ENCODE measurements at places on chromosomes 1 and 21.

DNA sequence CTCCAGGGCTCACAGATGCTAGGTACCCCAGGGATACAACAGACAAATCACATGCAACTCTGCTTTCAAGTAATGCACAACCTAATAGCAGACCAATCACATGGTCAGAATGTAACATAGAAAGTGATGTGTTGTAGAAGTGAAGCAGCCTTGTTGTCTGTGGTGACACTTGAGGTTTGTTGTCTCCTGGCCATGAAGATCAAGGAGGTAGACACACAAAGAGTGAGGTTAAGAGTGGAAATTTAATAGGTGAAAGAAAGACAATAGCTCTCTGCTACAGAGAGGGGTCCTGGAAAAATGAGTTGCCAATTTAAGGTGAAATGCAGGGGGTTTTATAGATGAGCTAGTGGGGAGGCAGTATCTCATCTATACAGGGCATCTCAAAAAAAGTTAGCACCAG lies 2.5 kb upstream of the TMEM9 start:
- DNase-seq = no peak

DNA sequence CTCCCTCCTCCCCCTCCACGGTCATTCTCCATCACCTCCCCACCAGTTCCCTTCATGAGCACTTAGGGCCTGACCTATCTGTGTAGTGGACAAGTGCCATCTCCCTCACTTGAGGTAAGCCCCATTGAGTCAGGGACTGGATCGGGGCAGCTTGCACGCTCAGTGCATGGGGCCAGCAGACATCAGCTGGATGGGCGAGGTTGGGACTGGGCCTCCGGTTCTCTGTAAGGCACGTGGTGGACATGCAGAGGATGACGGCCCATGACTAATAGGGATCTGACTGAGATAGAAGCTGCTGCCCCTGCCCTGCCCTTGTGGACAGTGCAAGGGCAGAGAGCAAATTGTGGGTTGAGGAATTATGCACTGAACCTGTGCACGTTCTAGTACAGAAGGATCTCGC lies 120.4 kb upstream of the C1orf174 start:
- no peak for DNase-seq

DNA sequence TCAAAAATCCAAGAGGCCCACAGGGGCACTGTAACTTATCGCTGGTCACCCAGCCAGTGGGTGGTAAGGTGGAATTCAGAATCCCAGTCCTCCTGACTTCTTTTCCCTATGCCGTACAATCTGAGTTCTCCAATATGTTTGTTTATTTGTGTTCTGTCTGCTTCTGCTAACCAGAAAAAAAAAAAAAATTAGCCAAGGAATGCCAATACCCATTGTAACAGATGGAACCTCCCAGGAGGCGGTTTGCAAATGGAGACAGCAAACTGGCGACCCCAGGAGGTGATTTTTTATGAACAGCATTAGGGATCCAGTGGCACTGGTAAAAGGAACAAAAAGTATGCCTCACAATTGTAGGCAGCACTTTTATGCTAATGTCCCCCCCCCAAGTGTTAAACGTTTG lies 189.0 kb upstream of the FGGY start:
- DNase-seq = no peak

DNA sequence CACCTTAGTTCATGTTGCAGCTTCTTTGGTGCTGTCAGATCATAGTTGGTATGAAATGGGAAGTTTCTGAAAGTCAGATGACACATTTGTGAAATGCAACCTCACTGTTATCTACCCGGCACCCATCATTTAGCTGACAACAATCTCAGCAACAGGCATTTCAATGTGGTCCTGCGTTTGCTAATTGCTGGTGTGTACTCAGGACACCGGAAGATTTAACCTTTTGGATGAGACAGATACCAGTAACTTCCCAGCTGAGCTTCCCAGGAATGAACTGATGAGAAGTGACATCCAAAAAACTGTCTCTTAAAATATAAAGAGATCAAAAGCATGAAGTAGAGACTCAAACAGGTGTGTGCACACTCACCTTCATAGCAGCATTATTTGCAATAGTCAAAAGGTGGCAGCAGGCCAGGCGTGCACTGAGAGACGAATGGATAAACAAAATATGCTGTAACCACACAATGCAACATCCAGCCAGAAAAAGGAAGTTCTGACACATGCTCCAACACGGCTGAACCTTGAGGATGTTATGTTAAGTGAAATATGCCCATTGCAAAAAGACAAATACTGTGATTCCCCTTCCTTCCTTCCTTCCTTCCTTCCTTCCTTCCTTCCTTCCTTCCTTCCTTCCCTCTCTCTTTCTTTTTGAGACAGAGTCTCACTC lies 7.9 kb upstream of the CLDN14 start:
- DNase-seq = no peak

DNA sequence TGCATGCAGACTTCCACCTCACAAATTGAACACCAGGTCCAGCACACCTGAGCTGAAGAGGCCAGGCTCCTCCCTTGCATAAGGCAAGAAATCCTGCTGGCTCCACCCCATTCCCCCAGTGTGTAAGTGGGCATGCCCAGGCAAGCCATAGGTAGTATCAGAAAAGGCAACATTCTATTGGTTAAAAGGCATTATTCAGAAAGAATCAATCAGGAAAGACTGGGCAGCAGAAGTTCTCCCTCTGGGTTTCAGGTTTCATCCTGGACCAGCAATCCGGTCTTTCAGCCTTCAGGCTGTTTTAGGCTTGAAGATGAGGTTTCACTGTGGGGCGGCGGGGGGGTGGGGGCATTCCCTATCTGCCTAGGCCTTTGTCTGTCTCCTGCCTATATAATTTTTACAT lies 42.0 kb upstream of the LHX8 start:
- no peak for DNase-seq

- DNase-seq = no peak
Measured at GRCh38 chr1:121586369-121587229, 401.8 kb downstream of the SRGAP2C start.

All from HAP-1 (cell line).